ENCODE measurements at places on chromosomes 16 and 17. TPM values are rescaled to one million over a fixed set of nuclear protein-coding genes. Genes with fewer than 3 reads are reported as not detected.

DNA sequence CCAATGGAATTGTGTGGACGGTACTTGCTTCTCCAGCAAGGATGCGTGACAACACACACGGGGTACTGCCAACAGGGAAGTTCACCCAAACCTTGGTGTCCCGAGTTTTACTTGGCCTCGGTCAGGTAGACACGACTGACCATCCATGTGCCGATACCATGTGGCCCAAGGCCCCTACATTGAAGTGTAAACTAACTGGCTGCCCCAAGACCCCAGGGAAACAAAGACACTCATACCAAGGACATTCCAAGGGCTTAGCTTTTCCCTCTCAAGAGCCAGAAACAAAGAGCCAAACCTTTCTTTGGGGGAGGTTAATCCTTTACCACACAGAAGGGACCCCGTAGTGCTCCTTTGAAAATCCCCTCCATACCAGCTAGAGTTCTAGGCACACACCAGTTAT, 215.9 kb upstream of the TNRC6C start:
- no peak for DNase-seq

DNA sequence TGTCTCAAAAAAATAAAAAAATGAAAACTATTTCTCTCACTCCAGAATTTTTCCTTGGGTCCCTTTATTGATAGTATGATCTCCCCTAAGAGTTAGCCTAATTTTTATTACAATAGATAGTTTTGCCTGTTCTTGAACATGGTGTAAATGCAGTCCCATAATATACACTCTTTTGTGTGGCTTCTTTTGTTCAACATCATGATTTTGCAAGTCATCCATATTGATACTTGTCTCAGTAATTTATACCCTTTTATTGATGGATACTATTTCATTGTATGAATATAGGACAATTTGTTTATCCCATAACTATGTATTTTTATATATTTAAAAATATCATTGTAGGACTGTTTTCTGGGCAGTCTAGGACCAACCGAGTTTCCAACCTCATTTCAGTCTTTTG, 207.0 kb downstream of the UTP18 start:
- DNase-seq = no peak

DNA sequence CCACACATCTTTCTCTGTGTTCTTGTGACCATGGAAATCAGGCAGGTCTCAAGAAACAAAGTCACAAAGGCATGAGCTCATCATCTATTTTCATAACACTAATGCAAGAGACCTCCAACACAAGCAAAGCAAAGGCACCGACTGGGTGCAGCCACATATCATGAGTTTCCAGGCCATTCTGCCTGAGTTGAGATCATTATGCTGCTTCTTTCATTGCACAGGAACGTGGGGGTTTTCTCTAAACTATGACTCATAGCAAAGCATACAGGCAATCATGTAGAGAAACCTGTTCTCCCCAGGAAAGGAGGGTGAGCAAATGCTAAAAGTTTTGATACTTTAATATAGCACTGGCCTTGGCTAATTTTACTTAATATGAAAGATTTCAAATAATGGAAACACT, 60.7 kb downstream of the GRIN2A start:
- no peak for DNase-seq

GRCh38 chr16:87528690-87529579, 36.1 kb upstream of the ZCCHC14 start:
- no peak for DNase-seq

- no peak for DNase-seq
These were observed 49.9 kb upstream of the COX10 start for GRCh38 chr17:14019186-14019956.

GRCh38 chr17:20302246-20302917, 165.0 kb downstream of the LGALS9B start:
- DNase-seq = no peak

- DNase-seq = no peak
These were observed 115.8 kb downstream of the OR1D5 start for GRCh38 chr17:2947588-2947950.

GRCh38 chr17:34451313-34451712, 88.3 kb upstream of the CCL1 start:
- no peak for DNase-seq

DNA sequence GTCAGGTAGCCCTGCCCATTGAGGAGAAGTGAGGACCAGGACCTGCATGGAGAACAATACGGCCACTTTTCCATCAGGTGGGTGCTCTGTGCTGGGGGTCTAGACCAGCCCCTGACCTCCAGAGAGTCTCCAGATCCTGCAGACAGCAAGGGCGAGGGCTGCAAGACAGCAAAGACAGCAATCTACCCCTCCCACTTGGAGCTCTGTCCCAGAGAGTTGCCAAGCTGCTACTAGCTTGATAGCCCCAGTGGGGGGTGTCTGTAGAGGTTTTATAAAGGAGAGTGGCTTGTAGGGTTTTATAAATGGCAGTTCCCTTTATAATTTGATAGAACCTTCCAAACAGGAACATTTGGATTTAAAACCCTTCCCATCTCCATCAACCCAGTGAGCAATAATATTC, 16.7 kb upstream of the SLFN11 start:
- DNase-seq = no peak

DNA sequence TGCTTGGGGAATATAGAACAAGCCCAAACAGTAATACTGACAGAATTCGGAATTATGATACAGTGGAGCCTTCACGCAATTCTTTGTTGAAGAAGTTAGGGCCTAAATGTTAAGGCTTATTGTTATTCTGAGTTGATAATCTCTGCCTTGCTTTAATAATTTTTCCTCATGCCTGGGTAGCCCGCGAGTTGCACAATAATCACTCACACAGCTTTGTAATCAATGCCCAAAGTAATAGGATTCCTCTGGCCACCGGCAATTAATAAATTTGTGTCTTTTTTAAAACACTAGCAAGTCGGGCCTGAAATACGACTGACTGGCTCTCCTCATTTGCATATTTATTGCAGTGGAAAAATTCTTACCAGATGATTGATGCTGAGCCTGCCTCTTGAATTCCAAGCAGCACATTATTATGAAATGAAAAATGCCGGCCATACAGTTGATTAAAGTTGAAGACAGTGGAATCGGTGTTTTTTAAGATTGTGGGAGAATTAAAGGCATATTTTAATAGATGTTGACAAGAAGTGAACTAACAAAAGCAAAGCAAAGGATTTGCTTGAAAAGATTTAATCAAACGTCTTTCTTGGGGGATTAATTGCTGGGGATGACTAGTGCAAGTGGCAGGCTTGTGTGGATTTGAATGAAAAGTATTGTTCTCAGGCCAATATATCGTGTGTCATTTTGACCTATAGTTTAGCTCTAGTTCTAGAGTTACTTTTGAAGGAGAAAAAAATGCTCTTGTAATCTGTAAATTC, 30.2 kb downstream of the AATF start:
- DNase-seq = peak; percentile 9

DNA sequence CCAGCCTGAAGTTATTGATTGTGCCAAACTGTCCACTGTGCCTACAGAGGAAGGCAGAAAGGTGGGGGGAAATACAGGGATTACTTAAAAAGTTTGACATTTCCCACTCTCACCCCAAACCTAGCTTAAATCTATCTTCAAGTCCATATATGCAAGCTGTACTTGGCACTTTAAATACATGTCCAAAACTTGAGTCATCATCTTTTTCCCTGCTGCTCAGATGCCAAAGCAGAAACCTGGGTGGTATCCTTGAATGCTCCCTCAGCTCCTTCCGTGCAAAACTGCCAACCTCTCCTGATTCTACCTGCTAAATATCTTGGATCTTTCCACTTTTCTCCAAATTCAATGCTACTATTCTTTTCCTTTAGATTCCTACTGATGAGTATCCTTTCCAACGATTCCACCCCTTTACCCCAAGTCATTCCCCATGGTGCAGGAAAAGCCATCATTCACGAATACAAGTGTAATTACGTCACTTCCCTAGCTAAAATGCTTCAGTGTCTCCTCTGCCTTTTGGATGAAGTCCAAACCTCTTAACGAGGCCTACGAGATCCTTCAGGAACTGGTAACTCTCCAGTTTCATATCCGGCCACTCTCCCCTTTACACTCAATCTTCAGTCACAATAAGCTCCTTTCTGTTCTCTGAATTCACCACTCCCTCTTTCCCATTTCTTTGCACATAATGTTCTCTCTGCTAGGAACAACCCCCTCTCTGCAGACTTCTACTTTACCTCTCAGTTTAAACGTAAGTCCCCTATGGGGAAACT, 9.3 kb downstream of the BECN1 start:
- DNase-seq = no peak

- DNase-seq = no peak
These were observed 301.3 kb downstream of the SOX9 start for GRCh38 chr17:72422204-72422504.

- no peak for DNase-seq
These were observed 92.3 kb downstream of the PITPNC1 start for GRCh38 chr17:67469208-67469980.

GRCh38 chr17:48055531-48056245, 7.5 kb downstream of the NFE2L1 start:
- DNase-seq = no peak

DNA sequence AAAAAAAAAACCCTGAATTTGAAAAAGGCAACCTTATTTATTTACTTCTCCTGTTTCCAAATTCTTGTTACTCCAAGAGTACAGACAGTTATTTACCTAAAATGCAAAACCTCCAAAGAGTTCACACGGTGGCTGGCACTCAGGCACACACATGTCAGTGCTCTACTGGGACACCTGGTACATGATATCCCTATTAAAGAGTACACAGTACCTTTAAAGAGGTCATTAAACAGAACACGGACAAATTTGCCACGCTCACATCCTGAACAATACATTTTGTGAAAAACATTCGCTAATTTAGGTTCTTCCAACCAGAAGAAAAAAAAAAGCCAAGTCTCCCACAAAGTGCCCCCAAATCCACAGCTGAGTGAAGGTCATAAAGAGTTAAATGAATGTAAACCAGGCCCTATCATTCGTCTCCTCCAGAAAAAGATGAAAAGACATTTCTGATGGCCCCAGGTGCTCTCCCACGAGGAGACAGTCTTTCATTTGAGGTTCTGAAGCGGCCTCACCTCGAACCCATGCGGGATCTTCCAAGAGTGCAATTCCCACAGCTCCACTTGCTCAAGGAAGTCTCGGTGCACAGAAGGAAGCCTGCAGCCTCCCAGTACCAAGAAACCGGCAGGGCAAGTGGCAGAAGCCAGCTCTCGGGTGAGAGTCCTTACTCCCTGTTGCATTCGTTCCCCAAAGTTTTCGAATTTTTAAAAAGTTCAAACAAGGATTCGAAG, 993 bp downstream of the ERN1 start:
- DNase-seq = no peak

GRCh38 chr17:45137561-45138305, 2.2 kb downstream of the ACBD4 start:
- no peak for DNase-seq

DNA sequence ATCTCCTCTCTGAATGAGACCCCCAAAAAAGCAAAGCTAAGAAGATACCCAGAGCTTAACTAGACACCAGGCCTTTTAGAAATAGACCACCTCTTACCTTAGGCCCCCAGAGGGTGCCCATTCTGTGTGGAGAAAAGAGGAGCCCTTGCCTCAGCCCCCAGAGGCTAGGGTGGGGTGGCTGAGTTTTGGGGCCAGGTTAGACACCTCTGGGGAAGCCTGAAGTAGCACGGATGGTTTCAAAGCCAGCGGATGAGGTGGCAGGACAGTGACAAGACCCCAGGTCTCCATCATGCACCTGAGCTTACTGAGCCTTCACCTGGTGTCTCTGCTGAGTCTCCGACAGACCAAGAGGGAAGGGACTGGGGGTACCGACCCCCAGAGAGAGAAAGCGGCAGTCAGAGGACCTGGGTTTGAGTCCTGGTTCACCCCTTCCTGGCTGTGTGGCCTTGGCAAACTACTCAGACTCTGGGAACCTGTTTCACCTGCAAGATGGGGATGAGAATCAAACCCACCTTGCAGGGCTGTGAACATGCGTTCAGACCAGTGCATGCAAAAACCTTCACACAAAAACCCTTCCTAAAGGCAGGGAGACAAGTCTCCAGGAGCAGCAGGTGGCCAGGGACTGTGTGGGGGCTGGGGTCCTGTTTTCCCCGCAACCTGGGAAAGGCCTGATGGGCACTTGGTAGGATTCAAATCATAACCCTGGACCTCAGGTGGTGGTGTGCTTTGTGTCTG, 7.7 kb downstream of the SCGB1C2 start:
- DNase-seq = no peak

TP53 gene
- total RNA-seq = 12.5 TPM

TP53TG3F gene
- not detected for total RNA-seq

SEC14L5 gene
- total RNA-seq = 0.82 TPM

Data from cerebellum (tissue), 4 donors.